ENCODE measurements at places on chromosomes 3 and 15.

- no peak for DNase-seq
Observed at GRCh38 chr15:92077353-92078085, 224.0 kb downstream of the SLCO3A1 start.

DNA sequence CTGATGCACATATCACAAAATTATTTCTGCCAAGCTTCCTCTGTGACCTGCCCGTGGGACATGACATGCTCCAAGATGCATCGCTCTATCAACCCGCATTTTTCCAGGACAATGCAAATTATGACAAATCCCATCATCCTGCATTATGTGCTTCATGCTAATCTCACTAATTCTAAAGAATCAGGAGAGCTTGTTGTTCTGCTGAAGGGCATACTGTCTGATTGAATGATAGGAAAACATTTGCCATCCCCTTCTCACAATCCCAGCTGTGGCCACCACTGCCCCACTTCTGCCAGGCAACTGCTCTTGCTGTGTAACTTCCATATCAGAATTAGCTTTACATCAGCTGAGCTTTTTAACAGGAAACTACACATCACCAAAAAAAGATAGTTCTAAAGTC lies 203.5 kb upstream of the NANOGP8 start:
- no peak for DNase-seq

- DNase-seq = no peak
Observed at GRCh38 chr3:19811689-19812088, 122.3 kb downstream of the EFHB start.

- DNase-seq = no peak
Observed at GRCh38 chr3:85159376-85159775, 200.6 kb downstream of the CADM2 start.

DNA sequence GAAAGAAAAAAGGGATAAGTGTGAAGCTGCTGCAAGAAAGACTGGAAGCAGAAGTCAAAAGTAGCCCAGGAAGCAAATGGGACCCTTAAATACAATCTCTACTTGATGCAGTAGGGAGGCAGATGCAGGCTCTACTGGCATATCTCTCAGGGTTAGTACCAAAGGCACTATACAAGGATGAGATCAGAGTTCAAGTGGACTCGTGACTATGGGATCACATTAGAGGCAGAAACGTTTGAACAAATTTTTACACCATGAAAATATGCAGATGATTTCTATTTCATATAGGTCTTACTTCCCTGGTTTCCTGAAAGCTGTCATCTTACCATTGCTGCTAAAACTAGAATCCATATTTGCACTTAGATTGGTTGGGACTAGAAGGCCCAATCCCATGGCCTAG lies 27.7 kb upstream of the ANXA2 start:
- DNase-seq = no peak

- DNase-seq = no peak
Observed at GRCh38 chr3:136068708-136069107, 103.2 kb downstream of the PPP2R3A start.

DNA sequence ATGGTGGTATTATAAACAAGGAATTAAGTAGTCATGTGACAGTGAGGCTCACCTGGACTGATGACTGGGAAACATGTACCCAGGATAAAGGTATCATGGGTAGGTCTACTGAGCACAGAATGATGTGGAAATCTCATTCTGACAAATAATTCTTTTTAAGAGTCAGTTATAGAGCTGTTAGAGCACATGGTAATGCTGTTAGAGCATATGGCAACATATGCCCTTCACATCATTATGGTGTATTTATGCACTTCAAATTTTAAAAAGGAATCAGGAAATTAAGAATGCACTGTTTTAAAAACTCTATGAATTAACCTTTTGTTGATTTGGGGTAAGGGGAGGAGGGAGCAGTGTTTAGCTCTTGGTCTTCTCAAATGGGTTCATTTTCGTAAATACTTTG lies 1.7 kb downstream of the SLC6A20 start:
- DNase-seq = no peak

- no peak for DNase-seq
Observed at GRCh38 chr3:31219131-31219843, 313.4 kb upstream of the STT3B start.

DNA sequence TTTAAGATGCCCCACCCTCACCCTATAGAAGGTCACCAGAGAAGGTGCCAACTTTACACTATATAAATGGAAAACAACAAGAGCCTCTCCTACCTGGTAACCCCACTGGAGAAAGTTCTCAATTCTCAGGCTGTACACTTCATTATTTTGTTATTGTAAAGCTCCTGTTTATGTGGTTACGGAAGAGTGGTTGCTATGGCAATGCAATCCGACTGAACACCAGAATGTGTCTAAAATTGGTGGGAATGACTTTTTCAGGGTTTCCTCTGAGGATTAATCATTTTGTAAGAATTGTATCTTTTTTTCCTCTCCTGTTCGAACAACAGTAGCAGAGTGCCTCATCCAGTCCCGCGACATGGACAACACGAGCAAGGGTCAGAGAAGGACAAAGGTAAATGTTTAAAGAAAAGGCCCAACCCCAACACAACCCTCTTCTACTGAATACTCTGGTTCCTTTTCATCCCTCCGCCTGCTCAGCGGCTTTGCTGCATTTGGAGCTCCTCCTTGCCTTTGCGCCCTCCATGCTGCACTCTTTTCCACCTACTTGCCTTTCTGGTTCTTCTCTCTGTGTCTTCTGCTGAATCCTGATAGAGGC lies 45.3 kb downstream of the DGKG start:
- DNase-seq = no peak

DNA sequence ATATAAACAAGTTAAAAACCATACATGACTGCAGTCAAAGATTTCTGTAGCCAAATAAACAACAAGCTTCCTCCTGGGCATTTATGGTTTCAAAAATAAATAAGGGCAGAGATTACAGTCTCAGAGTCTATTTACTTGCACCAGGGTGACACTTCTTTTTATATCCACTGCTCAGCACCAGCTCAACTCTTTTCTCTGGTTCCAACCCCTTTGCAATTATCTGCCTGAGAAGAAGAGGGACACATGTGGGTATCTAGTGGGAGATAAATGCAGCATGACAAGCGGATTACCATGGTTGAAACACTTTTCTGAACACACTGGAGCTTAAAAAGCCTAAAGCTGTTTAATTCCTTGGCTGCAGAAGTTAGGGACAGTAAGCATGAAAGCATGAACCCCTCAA lies 311.5 kb downstream of the CNTN3 start:
- no peak for DNase-seq

- DNase-seq = no peak
Observed at GRCh38 chr15:28888900-28889299, 3.1 kb downstream of the APBA2 start.

GRCh38 chr3:42214064-42214463 lies 51.9 kb downstream of the CCK start:
- no peak for DNase-seq

- DNase-seq = no peak
Observed at GRCh38 chr3:8359133-8359532, 142.5 kb upstream of the LMCD1 start.

DNA sequence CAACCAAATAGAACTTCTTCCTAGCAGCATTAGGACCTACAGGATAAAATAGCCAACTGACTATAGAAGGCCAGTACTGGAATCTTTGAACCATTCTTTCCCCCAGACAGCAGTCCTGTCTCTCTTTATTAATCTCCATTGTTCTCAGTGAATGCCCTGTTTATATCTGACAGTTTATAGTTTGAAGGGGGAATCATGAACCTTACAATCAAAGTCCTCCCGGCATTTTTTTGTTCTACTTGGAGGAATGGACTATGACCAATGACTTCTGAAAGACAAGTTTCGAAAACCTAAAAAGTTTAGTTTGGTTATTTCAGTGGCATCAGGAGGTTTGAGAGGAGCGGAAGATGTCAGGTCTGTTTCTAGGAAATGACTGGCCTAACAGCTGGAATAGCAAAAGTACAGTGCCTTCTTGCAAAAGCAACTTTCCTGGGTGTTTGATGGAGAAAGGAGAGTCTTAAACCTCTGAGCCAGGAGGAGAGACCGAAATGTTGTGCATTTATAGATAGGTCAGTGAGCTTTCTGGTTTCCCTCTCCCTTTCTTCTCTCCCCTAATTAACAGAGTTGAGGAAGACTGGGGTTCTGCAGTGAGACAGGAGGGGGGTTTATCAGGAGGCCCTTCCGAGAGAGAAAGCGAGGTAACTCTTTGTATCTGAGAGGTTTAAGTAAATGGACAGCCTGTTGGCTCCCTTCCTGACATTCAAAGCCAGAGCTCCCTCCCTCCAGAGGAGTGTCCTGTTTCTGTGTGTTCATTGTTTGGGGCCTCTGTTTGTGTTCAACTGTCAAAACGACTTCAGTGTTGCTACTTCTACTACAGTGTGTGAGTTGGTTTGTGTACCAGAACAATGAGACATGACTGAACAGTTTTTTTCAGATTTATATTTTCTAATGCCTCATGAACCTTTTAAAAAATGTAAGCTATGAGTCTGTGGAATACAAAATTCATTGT lies 383.0 kb upstream of the RARB start:
- no peak for DNase-seq

DNA sequence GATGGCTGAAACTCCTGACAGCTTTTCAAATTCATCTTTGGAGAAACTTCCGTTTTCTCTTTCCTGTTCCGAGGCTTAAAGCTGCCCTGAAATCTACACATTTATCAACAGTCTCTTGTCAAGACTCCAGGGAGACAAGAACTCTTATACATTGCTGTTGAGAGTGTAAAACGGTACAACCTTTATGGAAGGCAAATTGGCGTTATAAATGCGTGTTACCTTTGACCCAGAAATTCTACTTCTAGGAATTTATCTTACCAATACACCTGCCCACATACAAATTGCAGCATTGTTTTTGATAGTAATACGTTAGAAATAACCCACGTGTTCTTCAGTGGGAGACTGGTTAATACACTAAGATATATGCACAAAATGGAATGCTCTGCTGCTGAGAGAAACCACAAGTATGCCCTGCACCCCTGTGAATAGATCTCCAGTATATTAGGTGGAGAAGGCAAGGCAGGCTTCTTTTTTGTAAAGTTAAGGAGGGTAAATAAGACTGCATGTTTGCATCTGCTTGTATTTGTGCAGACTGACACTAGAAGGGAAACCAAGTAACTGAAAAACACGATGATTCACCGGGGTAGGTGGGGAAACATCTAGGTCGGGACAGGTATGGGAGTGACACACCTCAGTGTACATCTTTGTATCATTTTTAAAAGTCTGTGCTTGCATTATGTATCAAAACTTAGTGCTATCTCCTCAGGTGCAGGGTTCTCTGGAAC lies 97.5 kb downstream of the IGF1R start:
- DNase-seq = no peak

GRCh38 chr3:59549962-59550361 lies 500.1 kb upstream of the CFAP20DC start:
- DNase-seq = no peak

DNA sequence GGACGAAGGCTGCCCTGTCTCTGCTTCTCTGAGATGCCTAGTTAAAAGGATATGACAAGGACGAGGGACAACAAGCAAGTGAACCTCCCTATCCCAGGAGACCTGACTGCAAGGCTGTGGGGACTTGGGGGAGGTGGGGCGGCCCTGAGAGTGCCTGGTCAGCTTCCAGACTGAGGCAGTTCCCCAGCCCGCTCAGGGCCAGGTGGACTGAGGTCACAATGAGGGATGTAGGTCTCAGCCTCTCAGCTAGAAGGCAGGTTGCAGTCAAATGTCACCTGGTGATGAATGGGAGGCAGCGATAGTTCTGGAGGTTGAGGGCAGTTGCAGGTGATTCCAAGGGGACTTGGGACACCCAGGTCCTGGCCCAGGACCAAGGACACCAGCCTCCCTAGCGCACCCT lies 30.6 kb downstream of the TKT start:
- no peak for DNase-seq

DNA sequence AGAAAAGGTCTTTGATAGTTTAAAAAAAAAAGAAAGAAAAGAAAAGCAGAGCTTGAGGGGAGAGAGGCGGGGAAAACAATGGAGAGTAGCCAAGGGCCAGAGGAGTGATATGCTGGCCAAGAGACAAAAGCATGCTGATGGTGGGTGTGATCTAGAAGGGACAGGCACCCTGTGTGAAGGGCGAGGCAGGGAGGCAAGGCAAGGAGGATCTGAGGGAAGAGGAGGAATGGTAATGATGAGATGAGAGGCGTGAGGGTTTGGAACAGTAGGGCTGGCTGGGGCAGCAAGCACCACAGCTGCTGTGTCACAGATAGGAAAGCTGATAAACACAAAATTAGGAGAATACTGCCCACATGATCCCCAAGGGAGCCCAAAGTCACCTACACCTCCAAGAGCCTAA lies 65.5 kb downstream of the LARS2 start:
- no peak for DNase-seq

DNA sequence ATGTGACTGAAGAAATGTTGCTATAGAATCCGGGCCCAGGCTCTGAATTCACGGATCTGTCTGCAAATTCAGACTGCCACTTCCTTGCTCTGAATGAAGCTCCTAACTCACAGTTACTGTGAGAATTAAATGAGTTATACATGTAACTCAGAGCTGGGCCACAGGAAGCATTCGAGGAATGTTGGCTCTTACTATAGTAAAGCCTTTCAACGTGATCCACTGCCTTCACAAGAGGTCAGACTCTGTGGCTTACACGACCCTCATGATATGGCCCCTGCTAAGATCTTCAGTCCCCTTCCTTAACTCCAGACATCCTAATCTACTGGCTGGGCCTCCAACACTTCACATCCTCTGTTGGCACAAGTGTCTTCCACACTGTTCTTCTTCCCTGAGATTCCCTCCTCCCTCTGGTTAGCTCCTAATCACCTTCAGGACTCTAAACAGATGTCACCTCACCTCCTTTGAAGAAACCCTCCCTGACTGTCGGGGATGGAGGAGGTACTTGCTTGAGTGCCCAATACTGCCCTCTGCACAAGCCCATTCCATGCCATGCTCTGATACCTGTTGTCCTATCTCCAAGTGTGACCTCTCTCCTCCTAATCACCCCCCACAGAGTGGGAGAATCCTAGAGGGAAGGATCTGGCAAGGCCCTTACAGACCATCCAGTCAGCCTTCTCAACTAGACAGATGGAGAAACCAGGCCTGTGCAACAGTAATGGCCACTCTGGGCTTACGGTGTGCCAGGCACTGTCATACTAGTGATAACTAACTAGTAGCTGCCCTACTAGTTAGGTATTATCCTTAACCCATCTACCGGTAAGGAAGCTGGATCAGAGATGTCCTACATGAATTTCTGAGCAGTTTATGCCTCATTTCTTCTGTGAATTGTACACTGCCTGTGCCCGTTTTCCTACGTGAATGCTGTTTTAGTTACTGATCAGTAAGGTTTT lies 1.3 kb downstream of the ACTR8 start:
- no peak for DNase-seq

- DNase-seq = no peak
Observed at GRCh38 chr3:45677033-45677446, 12.2 kb upstream of the SACM1L start.

GRCh38 chr3:125433611-125434041 lies 58.5 kb upstream of the ZNF148 start:
- DNase-seq = no peak

- no peak for DNase-seq
Observed at GRCh38 chr3:13111173-13111872, 38.1 kb upstream of the IQSEC1 start.

Data from cerebellar nuclear complex (tissue), 1 donor.